ENCODE measurements at places on chromosomes 5 and 9.
A peak's percentile ranks its signal among the peaks of the same experiment; 100 is the strongest.

DNA sequence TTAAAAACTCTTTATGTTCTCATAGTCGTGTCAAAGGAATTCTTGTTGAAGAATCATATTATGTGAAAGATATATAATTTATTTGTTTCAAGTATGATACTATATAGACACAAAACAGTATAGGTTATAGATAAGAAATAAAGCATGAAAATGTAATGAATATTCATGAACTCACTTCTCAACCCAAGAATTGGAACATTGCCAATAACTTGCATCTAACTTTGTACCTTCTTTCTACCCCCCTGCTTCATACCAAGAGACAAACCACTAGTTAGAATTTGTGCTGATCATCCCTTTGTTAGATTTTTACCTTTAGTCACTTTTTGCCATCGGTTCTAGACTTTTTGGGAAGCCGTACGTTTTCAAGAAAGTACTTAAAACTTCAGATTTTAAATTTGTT, 32.6 kb downstream of the HSD17B4 start:
- no peak for DNase-seq

GRCh38 chr9:126000731-126001580, 253.8 kb downstream of the PBX3 start:
- no peak for DNase-seq

DNA sequence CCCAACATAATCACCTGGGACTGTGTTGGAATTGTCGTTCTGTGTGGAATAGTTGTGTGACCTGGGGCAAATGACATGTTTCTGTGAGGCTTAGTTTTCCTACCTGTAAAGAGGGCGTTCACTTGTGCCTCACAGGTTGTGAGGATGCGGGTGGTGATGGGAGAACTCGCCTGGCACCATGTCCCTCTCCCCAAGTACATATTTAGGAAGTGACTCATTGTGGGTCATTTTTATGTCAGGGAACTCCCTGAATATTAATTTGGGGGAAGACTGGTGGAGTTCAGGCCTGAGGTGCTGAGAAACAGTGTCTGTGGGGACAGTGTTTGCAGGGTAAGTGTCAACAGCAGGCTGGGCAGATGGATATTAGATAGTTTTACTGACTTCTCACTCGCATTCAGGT, 144.7 kb downstream of the KDM4C start:
- peak; percentile 24 for DNase-seq

DNA sequence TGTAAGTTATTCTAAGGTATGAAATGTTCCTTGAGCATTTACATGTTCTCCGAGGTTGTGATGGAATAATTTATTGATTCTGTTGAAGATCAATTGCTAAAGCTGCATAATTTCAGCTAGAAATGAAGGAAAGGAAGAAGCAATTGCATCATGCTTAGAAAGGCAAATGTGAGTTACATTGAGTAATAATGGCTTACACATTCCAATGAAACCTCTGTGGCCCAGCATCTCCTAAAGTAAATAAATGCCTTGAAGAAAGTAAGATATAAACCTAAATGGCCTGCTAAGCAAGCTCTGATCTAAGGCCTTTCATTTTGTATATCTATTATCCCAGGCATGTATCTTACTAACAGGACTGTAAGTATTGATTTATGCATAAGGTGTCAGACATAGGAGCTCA, 677.3 kb upstream of the RGMB start:
- DNase-seq, result peak; percentile 84

GRCh38 chr5:73229271-73229670, 56.3 kb downstream of the TMEM174 start:
- DNase-seq, result peak; percentile 5

GRCh38 chr5:180155365-180155926, 53.6 kb downstream of the RASGEF1C start:
- DNase-seq, result no peak

DNA sequence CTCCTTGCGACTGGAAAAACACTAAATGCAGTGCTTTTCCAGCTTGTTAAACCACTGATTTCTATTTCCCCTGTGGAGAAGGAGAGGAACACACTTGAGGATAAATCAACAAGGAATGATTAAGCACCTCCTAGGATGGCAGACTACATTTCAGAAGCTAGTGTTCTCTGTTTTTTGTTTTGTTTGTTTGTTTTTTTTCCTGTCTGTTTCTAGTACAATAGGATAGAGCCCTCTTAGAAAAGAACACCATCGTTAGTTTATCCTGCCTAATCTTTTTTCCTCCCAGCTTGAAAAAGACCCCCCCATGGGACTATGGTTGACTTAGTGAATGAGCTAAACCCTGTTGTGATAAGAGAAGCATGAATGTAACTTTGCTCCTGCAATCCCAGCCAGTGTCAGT, 3.9 kb upstream of the TAL2 start:
- DNase-seq, result no peak

DNA sequence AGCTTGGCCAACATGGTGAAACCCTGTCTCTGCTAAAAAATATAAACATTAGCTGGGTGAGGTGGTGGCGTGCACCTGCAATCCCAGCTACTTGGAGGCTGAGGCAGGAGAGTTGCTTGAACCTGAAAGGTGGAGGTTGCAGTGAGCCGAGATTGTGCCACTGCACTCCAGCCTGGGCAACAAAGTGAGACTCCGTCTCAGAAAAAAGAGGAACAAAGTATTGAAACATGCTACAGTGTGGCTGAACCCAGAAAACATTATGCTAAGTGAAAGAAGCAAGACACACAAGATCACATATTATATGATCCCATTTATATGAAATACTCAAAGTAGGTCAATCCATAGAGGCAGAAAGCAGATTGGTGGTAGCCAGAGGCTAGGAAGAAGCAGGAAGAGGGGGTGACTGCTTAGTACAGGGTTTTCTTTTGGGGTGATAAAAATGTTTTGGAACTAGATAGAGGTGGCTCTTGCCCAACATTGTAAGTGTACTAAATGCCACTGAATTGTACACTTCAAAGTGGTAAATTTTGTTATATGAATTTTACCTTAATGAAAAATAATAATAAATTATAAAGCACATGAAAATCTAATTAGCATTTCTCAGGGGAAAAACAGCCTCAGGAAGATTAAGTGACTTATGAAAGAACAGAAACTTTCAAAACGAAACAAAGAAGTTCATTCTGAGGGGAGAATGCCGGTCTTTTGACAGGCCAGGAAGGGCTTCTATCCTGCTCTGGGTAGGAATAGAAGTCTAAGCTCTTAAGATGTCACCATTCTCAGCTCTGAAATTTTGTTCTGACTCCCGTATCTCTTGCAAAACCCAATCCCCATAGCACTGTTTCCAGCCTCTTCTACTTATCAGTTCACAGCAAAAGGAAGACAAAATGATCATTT, 161.1 kb upstream of the TBCA start:
- DNase-seq, result no peak

- DNase-seq, result no peak
These were observed 78.2 kb upstream of the IFNE start for GRCh38 chr9:21560281-21560745.

- no peak for DNase-seq
These were observed 123.3 kb downstream of the ST8SIA4 start for GRCh38 chr5:100779669-100780375.

DNA sequence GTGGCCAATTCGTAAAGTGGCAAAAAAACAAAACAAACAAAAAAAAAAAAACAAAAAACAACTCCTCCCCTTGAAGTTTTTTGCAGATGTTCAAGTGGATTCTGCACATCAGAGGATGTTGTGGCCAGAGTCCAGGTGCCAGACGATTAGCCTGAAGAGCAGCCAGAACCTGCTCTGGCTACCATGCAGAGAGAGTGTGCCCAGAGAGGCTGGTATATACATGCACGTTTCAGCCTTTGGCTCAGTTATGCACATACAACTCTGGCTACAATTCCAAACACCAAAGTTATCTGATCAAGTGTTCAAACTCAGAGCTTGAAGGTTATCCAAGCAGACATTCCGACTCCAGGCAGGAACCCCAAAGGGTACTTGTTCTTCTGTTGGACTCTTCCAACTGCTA, 34.7 kb downstream of the GGTA1 start:
- DNase-seq, result no peak

DNA sequence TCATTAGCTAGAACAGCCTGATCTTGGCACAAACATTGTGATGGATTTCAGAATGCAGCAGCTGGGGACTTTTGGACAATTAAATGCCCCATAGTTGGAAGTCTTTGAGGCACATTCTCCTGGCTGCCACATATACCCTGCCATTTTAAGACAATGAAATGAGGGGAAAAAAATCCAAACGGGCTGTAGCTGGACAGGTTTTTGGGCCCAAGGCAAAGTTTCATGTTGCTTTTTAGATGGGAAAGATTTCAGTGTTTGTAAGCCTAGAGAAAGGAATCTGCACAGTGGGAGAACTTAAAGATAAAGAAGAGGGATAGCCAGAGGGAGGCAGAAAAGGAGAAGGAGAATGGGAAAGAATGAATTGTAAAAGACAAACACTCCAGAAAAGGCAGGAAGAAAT, 30.0 kb upstream of the RICTOR start:
- no peak for DNase-seq

DNA sequence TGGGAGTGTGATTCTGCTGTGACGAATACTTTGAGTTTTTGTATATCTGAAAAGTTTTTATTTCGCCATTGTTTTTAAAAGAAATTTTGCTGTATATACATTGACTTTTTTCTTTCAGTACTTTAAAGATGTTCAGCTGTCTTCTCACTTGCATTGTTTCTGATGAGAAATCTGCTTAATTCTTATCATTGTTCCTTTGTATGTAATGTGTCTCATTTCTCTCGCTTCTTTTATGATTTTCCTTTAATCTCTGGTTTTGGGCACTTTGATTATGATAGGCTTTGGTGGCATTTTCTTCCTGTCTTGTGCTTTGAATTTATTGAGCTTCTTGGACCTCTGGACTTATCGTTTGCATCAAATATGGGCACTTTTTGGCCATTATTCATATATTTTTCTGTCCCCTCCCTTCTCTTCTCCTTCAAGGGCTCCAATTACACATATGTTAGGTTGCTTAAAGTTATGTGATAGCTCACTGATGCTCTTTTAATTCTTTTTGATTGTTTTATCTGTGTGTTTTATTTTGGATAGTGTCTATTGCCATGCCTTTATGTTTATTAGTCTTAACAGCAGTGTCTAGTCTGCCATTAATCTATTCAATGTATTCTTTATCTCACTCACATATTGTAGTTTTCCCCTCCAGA, 30.6 kb downstream of the STX17 start:
- no peak for DNase-seq

GRCh38 chr9:131255676-131256197, 20.6 kb downstream of the FAM78A start:
- no peak for DNase-seq

GRCh38 chr5:151892393-151892792, 32.3 kb downstream of the GLRA1 start:
- DNase-seq, result no peak
